ENCODE measurements at places on chromosomes 3 and 15.

- DNase-seq = no peak
Observed at GRCh38 chr3:129415378-129415777, 13.1 kb downstream of the EFCAB12 start.

- DNase-seq = no peak
Observed at GRCh38 chr3:115341208-115341607, 194.1 kb upstream of the ZBTB20 start.

GRCh38 chr15:90249203-90249863, at the start of gene TTLL13:
TTLL13 (plus strand) TSS chr15:90249556; CDS start chr15:90250631, 1,075 bp downstream.
- DNase-seq = peak; percentile 20

GRCh38 chr15:73959801-73960200, 32.3 kb downstream of the STOML1 start:
- DNase-seq = no peak

- DNase-seq = no peak
Observed at GRCh38 chr15:64706011-64706911, 69.1 kb downstream of the RBPMS2 start.

DNA sequence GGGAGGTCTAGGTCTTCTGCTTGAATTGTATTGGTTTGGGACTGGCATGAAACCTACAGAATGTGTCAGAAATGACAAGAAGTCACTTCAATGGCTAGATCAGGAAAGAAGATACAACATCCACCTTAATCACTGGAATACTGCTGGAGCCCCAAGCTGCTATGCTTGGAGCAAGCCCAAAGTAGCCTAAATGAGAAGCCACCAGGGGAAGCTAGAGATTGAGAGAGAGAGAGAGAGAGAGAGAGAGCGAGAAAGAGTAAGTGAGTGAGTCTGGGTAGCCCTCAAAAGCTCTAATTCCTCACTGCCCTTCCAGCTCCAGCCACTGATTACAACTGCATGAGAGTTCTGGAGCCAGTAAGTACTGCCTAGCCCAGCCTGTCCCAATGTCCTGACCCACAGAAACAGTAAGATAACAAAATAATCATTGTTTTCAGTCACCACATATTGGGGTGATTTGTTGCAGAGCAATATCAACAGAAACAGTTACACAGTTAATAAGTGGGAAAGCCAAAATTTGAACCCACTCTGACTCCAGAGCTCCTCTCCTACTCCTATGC, 529.2 kb upstream of the GOLIM4 start:
- DNase-seq = no peak

- no peak for DNase-seq
Observed at GRCh38 chr3:135157045-135157740, 362.1 kb downstream of the EPHB1 start.

GRCh38 chr3:35654476-35654875, 15.2 kb downstream of the ARPP21 start:
- DNase-seq = no peak

GRCh38 chr3:13066236-13066635, 7.0 kb downstream of the IQSEC1 start:
- no peak for DNase-seq

DNA sequence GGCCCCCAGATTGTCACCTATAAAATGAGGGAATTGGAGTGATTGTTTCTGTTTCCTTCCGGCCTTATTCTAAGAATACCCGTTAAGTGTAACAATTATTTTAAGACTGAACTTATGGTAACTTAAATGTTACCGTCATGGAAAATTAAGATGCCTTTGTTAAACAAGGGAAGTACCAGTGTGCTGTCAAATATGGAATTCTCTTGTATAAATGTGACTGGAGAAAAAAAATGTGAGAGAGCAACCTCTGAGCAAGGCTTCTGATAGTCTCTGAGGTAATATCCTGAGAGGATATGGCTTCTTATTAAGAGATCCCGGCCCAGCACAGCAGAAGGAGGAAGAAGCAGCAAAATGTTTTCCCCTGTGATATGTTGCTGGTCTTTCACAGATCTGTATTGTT, 480.7 kb upstream of the ADAMTS9 start:
- DNase-seq = no peak

GRCh38 chr15:83109532-83109931, 2.1 kb downstream of the TM6SF1 start:
- DNase-seq = no peak

Measured in stimulated activated CD4-positive, alpha-beta T cell treated with anti-CD3 and anti-CD28 coated beads, TNF-alpha, amount 100 ng/mL, for 1 hour (primary cell).